Fibroblast of skin of scalp (primary cell): ENCODE measurements at places on chromosomes 3 and 15.
A peak's percentile ranks its signal among the peaks of the same experiment; 100 is the strongest.

DNA sequence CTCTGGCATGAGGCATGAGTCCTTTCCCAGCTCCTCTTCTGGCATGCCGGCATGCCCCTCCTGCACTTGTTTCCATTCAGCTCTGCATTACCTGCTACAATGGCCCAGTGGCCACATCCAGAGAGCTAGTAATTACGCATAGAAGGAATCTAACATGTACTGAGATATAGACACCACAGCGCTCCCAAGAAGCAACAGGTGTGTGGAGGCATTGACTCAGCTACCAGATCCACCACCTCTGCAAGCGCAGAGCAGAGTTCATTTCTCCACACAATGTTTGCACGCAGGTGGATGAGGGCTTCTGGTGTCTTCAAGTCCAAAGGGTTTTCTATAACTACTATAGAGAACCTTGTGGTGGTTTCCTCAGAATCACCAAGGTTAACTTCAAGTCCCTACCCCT lies 4.2 kb downstream of the MOBP start:
- no peak for DNase-seq

DNA sequence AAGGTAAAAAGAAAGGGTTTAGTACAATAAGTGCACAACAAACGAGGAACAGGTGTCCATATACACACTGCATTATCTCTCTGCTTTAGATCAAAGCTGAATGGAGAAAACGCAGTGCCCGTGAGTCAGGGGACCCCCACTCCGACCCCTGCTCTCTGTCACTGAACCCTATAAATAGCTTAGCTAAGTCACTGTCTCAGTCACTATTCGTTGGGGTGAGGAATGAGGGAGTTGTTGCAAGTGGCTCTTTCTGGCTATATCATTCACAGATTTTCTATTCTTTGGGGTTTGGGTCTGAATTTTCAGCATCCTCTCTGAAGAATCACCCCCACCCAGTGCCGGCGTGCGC lies 458 bp upstream of the STAC start:
- no peak for DNase-seq

- DNase-seq, result no peak
Measured at GRCh38 chr15:39392469-39393047, 188.3 kb upstream of the THBS1 start.

GRCh38 chr3:181103605-181104004 lies 114.1 kb upstream of the DNAJC19 start:
- no peak for DNase-seq

- DNase-seq, result no peak
Measured at GRCh38 chr3:157104928-157105652, 54.9 kb downstream of the CCNL1 start.

DNA sequence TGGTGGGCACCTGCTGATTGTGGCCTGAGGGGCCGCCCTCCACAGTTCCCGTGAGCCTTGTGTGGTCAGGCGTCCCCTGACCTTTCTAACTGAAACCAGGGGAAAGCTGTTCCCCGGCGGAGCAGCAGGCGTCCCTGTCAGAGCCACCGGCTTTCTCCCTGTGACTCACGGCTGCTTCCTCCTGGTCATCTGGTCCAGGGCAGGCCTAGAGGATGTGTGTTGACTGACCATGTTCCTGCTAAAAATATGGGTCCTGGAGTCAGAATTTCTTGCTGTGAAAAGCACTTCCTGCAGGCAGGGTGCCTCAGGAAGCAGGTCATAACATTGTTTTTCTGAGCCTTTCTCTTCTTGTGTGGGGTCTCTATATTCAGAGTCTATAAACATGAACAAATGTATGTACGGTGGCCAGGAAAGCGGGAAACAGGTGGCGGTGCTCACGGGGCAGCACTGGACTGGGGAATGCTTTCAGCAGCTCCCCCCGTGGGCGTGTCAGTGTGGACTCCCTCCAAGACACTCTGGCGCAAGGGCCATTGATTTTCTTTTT lies 38.4 kb upstream of the CGNL1 start:
- DNase-seq, result no peak

GRCh38 chr3:149385617-149386298 lies 8.3 kb upstream of the TM4SF1 start:
- no peak for DNase-seq

DNA sequence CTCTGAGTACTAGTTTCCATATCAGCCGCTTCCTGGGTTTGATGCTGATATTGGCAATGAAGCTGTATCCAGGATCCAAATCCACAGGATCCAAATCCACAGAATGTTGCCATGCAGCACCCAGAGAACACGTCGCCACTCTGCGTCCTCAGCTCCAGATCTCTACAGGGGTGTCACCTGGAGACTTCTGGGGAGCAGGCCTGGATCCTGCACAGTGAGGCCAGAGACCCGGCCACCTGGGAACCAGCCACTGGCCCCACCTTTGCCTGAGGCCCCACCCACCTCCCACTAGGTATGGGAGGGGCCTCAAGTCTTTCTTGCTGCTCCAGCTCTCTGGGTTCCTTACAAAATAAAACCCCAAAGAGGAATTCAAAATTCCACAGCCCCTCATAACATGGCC lies 123.9 kb downstream of the LRRK1 start:
- DNase-seq, result no peak

DNA sequence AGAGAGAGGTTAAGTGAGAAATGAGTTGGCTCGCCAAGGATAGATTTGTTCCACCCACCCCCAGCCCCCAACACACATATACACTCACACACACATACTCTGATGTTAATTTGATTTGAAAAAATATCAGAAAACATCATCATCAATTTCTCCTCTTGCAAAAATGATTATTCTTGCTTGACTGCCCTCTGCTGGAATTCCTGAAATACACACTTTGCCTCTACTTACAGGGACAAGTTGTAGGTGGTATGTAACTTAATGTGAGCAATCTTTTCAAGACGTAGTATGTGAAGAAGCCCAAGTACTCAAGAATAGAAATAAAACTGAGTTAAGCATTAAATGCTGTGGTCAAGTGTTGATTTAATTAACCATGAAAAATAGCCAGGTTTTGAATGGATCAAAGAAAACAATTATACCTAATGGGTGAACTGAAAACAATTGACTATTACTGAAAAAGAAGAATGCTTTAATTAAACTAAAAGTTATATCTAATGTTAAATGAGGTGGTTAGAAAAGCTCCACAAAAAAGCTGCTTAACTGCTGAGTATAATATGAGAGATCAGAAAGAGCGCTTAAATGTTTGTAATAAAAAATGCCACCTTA lies 46.6 kb upstream of the MDFIC2 start:
- peak; percentile 42 for DNase-seq

DNA sequence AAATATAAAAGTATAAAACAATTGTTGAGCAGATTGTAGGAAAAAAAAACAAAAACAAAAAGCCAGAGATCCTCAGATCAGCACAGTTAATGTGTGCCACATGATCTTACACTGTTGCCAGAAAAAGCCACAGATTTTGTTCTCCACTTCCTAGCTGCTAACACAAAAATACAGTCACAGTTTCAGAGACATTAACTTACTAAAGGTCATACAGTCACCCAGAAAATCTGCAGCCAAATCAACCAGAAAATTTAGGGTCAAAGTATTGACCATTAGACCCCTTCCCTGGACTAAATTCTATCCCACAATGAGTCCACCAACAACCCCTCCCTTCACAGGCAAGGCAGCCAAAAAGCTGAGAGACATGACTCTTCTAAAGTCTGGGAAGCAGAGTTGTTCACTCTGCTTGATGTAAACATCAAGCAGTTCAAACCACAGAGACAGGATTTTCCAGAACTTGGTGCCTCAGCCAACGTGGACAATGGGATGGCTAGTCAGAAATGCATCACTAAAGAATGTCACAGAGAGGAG lies 59.1 kb downstream of the SST start:
- peak; percentile 8 for DNase-seq

- DNase-seq, result no peak
Measured at GRCh38 chr3:161644891-161645635, 148.5 kb downstream of the OTOL1 start.

- no peak for DNase-seq
Measured at GRCh38 chr3:16455966-16456365, 57.5 kb downstream of the RFTN1 start.

GRCh38 chr3:154105218-154105975 lies 15.8 kb upstream of the ARHGEF26 start:
- DNase-seq, result no peak

- DNase-seq, result no peak
Measured at GRCh38 chr3:42276141-42277132, 10.5 kb upstream of the CCK start.

DNA sequence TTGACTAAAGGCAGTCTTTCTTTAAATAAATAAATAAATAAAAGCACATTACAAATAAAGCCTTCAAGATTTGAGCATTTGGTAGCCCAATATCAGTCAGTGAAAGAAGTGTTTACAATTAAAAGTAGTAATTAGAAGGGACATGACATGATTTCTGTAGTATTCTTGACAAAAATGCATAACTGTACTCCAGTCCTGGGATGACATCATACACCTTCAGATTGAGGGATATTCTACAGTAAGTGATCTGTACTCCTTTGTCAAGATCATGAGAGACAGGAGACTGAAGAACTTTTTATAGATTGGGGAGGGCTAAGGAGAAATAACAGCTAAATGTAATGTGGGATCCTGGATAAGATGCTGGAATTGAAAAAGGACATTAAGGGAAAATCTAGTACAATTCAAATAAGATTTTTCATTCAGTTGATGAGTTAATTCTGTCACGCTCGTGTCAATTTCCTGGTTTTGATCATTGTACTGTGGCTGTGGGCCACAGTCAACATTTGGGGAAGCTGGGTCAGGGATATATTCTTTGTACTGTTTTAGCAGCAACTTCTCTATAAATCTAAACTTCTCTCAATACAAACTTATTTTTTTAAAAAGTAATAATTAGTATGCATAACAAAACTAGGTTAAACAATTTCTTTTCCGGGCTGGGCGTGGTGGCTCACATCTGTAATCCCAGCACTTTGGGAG lies 314.8 kb downstream of the PTPRG start:
- DNase-seq, result no peak

- DNase-seq, result no peak
Measured at GRCh38 chr3:126101521-126101982, 17.6 kb upstream of the SLC41A3 start.

GRCh38 chr3:64111872-64112271 lies 88.6 kb upstream of the PSMD6 start:
- DNase-seq, result no peak

DNA sequence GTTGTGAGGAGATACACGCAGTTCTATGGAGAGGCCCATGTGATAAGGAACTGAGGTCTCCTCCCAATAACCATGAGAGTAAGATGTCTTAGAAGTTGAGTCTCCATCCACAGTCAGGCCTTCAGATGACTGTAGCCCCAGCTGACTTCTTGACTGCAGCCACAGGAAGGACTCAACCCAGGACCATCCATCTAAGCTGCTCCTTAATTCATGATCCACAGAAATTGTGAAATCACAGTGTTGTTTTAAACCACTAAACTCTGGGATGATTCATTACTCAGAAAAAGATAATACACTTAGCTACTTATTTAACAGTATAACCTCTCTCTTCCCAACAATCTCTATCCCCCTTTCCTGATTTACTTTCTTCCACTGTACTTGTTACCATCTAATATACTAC lies 173.3 kb downstream of the ALDH1A2 start:
- peak; percentile 20 for DNase-seq

GRCh38 chr3:67790043-67790442 lies 135.6 kb upstream of the SUCLG2 start:
- peak; percentile 51 for DNase-seq

DNA sequence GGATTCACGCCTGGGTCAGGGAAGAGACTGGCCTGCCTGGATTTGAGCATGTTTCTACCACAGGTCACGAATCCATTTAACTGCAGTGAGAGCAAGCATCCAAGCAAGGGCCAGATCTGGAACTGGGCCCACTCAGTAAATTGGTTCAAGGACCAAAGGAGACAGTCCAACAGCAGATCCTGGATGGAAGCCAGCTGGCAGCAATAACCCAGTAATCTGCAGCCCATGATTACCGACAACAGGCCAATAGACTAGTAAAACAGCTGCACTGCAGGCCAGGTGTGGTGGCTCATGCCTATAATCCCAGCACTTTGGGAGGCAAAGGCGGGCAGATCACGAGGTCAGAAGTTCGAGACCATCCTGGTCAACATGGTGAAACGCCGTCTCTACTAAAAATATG lies 11.8 kb downstream of the SAMD7 start:
- no peak for DNase-seq

GRCh38 chr3:110542552-110543150 lies 529.0 kb upstream of the NECTIN3 start:
- peak; percentile 40 for DNase-seq

DNA sequence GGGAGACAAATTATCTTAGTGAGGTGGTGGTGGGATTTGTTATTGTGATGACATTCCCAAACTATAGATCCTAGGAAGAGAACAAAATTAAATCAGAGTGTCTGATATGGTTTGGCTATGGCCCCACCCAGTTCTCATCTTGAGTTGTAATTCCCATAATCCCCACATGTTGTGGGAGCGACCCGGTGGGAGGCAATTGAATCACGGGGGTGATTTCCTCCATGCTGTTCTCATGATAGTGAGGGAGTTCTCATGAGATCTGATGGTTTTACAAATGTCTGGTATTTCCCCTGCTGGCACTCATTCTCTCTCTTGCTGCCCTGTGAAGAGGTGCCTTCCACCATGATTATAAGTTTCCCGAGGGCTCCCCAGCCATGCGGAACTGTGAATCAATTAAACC lies 62.0 kb downstream of the RPL22L1 start:
- peak; percentile 60 for DNase-seq

GRCh38 chr15:43420435-43420834 lies 49.5 kb downstream of the TUBGCP4 start:
- DNase-seq, result no peak

DNA sequence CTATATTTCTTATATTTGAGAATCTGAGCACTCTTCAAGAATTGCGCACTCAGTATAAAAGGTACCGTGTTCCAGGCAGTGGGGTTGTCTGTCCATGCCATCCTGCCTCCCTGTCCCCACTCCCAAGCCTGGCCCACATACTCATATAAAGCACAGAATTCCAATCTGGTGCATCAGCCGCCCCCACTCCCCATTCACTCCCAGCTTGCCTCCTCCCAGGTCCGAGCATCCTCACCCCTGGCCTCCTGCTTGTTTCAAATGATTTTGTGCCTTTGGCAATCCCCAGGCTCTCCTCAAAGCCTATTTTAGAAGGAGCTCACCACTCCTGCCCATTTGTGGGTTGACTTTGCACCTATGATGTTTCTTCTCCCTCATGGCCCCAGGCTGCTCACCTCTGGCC lies 22.2 kb upstream of the IGF1R start:
- no peak for DNase-seq

- DNase-seq, result no peak
Measured at GRCh38 chr3:118208642-118209041, 826.0 kb downstream of the IGSF11 start.

DNA sequence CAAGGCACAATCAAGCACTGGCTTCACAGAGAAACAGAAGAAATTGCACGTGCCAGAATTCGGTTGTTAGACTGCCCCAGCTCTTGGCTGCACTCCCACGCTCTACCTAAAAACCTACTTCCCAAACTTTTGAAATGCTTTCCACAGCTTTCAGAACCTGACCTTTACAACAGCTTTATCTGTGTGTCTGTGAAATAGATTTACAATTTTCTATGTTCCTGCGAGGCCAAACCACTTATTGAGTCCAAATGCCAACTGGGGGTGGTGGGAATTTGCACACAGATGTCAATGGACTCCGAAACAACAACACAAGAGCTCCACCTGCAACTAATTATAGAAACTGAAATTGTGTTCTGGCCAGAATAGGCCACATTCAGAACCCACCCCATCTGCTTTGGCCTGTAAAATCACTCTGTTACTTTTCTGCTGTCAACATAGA lies 44.6 kb downstream of the ERC2 start:
- no peak for DNase-seq
